DMS53 (cell line): ENCODE measurements at places on chromosomes 13 and 19.
A peak's percentile ranks its signal among the peaks of the same experiment; 100 is the strongest.

- no peak for DNase-seq
These were observed 166.4 kb downstream of the DCLK1 start for GRCh38 chr13:35964863-35965180.

DNA sequence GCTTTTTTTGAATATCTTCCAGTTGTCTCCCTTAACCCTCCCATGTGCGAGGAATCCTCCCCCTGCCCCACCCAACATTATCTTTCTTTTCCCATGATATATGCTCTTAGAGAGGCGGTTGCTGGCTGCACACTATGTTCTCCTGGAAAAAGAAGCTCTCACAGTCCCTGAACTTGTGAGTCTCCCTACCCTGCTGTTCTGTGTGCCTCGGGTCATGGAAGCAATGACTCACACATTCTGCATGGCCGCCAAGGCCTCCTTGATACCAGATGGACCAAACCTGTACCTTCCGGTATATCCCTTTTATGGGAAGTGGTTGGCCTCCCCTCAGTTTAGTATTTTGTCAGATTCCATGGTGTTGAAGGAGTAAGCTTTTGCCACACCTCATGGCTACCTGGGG is 705.4 kb downstream of the SLITRK6 start:
- DNase-seq: no peak

DNA sequence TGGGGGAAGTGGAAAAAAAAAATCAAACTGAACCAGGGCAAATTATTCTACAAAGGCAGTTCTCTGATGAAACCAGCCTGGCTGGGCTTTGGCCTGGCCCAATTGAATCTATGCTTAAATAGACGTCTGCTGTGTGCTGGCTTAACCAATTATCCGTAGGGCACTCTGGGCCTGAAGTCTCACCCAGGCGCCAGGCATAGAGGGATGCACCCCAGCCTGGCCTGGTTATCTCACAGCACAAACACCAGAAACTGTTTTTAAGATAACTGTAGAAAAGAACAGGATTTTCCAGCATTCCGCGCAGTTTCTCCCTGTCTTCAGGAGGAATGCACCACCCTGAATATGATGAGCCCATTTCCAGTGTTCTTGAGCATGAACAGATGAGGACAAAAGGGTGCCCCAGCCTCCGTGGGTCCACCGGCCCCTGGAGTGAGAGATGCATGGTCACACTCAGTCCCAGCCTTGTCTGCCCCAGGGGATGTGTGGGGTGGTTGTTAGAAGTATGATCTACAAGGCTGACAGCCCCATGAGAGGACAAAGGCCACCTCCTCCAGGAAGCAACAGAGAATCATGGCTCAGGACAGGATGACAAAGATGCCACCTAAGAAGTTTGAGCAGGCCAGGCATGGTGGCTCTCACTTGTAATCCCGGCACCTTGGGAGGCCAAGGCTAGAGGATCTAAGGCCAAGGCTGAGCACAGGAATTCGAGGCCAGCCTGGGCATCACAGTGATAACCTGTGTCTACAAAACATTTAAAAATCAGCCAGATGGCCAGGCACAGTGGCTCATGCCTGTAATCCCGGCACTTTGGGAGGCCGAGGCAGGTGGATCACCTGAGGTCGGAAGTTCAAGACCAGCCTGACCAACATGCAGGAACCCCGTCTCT is 50.2 kb downstream of the PEPD start:
- DNase-seq: no peak

DNA sequence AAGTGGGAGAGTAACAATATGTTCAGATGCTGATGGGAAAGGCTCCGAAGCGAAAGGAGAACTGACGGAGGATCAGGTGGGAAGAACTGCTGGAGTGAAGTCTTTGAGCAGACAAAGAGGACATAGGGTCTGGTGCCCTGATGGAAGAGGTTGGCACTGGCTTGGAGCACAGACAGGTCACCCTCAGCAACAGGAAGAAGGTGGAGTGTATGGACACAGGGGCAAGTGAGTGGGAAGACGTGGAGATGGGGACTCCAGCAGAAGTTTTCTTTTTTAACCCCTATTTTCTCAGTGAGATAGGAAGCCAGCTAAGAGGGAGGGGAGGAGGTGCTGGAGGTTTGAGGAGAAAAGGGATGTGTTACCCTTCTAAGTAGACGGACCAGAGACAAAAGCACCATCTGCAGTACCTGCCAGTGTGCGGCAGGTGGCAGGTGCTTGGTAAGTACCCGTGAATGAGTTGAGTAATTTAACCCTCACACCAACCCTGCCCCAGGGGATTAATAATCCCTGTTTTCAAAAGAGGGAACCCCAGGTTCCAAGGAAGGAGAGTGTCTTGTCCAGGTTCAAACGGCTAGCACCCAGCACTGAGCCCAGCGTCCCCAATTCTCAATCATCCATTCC is 11.2 kb downstream of the HAS1 start:
- DNase-seq: peak; percentile 37

DNA sequence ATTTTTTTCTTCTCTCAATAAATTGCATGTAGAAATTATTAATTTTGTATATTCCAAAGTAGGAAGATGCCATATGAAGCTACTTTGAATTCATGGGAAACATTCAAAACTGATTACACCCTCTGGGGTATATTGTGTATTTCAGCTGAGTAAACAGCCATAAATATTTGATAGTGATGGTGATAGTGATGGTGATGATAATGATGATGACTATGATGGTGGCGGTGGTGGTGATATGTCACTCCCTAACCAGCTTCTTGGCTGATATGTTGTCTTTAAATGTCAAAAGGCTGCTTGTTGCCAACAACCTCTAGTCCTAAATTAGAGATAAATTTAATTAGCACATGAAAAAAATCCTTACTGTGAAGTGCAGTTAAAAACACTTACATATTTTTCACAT is 102.0 kb downstream of the LRCH1 start:
- DNase-seq: no peak

GRCh38 chr19:1266129-1266915 is 2.8 kb upstream of the CIRBP start:
- DNase-seq: peak; percentile 91

DNA sequence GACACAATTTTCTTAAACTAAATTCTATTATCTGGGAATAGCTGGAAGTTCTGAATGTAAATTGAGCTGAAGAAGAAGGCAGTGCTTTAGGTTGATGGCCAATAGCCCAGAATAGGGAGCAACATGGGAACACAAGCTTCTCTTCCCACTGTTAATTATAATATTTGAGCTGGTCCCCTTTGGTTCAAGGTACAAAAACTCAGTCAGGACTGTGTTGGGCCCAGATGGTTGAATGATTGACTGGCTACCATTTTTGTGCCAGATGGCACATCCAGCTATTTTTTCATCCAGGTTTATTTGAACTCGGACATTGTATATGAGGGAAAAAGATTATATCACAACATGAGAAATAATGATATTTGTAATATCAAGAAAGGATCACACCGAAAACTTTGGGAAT is 458.9 kb downstream of the SLITRK1 start:
- DNase-seq: no peak

DNA sequence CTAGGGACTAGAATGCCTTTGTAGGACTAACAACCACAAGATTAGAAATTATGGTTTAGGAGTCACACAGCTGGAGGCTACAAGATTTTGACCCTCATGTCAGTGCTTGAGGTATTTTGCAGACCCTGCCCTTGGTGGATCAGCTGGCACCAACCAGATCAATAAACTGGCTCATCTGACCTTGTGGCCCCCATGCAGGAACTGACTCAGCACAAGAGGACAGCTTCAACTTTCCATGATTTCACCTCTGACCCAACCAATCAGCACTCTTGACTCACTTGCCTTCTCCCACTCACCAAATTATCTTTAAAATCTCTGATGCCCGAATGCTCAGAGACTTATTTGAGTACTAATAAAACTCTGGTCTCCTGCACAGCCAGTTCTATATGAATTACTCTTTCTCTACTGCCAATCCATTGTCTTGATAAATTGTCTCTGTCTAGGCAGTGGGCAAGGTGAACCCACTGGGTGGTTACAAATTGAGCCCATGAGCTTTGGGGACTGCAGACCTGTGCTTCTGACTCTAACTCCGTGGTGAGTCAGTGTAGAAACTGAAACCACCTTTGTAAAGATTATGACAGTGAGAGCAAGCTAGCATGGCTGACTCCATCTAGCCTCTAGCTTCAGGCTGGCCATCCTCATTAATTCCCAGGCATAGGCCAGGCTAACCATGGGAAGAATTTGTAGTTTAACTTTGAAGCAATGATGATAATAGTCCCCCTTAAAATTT is 33.9 kb upstream of the CEACAM8 start:
- no peak for DNase-seq
